ENCODE measurements at places on chromosomes 3 and 15.

DNA sequence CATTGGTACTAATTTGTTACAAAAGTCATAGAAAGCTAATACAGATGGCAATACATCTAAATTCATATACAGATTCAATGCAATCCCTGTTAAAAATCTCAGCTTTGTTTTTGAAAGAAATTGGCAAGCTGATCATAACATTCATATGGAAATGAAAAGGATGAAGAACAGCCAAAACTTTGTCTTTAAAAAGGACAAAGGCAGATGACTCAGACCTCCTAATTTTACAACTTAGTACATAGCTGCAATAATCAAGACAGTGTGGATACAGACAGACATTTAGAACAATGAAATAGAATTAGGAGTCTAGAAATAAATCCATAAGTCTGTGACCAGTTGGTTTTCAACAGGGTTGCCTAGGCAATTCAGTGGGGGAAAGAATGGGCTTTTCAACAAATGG lies 63.3 kb downstream of the AQP9 start:
- no peak for DNase-seq

DNA sequence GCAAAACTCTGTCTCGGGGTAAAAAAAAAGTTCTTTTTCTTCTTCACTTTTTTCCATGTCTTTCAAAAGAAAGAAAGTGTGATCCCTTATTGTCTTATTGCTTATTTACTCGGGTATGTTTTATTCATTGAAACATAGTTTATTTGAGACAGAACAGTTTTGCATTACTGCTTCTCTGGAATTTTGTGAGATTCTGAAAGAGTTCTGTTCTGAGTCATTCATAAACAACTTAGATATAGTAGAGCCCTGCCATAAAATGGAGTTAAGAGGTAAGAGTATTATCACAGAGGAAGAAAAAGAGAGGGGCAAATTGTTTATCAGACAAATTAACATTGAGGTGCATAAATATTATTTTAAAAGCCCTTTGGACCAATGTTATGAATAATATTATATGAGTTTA lies 522.2 kb downstream of the ROBO2 start:
- DNase-seq: no peak

- no peak for DNase-seq
Observed at GRCh38 chr3:11436775-11437174, 164.6 kb downstream of the ATG7 start.

DNA sequence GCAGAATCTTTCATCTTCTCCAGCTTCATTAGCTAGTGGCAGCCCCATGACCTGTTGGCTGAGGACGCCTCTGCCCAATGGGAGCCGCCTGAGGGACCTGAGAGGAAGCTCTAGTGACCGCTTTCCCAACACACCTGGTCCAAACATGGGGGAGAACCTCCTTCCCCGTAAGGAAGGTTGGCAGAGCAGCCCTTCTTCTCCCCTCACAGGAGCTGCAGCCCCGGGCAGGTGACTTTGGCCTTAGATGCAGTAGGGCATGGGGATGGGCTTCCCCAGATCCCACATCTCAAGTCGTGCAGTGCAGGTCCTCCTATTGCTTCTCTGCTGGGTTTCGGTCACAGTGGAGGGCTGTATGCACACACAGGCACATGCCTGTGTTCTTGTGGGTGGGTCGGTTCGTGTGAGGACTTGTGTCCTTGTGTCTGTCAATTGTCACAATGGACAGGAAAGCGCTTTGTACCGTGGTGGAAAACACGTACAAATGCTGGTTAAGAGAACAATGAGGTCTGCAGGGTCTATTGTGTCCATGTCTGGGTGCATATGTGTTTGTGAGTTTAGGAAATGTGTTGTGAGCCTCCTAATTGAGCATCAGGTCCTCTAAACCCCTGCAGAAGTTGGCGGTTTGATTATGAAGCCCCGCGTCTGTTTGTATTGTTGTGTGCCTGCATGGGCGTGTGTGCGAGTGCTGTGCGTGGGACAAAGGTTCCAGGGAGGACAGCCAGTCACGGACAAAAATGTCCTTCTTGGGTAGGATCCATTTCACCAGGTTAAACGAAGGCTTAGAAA lies 1.4 kb downstream of the ISLR2 start:
- no peak for DNase-seq

- DNase-seq: no peak
Observed at GRCh38 chr15:60583194-60583593, 104.3 kb upstream of the ICE2 start.

- no peak for DNase-seq
Observed at GRCh38 chr3:4021162-4021561, 221.9 kb downstream of the LRRN1 start.

GRCh38 chr3:102887431-102887830 lies 452.6 kb downstream of the ZPLD1 start:
- no peak for DNase-seq

- DNase-seq: no peak
Observed at GRCh38 chr15:56719774-56720555, 13.3 kb downstream of the ZNF280D start.

GRCh38 chr3:38031022-38031994 lies 1.9 kb upstream of the PLCD1 start:
- DNase-seq: no peak

GRCh38 chr3:177610686-177611633 lies 413.7 kb upstream of the TBL1XR1 start:
- DNase-seq: no peak

DNA sequence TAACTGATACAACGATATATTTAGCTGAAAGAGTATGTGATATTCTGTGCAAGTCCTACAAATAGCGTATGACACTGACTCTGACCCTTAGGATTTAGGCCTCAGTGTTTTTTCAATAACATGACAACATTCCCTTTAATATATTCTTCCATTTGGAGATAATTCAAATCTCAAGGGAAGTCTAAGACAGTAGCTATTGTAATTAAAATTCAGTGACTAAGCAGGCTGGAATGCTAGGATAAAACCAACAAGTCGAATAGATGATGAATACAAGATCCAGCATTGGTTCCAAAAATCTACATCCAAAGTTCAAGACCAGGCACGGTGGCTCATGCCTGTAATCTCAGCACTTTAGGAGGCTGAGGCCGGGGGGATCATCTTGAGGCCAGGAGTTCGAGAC lies 56.2 kb downstream of the QTRT2 start:
- no peak for DNase-seq

DNA sequence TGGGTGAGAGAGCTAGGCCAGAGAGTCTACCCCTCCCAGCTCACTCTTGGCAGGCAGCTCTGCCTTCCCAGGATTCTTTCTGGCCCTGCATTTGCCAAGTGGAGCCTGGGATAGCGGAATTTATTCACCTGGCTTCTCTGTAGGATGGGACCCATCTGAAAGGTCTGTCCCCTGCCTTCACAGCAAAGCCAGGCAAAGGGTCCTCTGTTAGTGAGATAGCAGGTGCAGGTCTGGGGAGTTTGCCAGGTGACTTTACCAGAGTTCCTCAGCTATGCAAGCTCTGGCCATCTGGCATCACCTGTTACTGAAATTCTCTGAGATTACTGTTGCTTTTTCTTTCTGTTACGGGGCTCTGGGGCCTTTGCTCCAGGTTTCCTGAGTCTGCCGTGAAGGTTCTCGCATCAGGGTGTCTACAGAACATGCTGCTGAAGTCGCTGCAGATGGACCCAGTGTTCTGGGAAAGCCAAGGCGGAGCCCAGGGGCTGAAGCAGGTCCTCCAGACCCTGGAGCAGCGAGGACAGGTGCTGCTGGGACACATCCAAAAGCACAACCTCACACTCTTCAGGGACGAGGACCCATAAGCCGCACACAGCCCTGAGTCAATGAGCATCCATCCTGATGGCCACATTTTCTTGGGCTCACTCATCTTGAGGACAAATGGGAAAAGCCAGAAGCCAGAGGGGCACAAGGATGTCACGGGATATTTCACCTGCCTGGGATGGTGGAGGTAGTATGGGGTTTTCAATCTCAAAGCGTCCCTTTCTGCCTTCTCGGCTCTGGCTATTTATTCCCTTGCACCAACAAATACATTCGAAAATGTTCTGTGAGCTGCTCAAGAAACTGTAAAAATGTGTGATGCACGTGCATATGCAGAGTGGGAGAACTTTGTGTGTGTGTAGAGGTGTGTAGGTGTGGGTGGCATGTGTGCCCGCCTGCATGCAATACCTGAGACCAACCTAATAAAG lies 49.8 kb downstream of the POMGNT2 start:
- DNase-seq: no peak

GRCh38 chr15:101326462-101327146 lies 31.6 kb upstream of the SNRPA1 start:
- DNase-seq: no peak

- DNase-seq: no peak
Observed at GRCh38 chr3:115808816-115809215, 185.5 kb downstream of the GAP43 start.

All from stimulated activated CD4-positive, alpha-beta T cell treated with anti-CD3 and anti-CD28 coated beads, Interleukin-1b, Interleukin-23, amount 100 ng/mL, for 24 hours (primary cell).